Lung microvascular endothelial cell (primary cell): ENCODE measurements at places on chromosomes 1 and 21. TPM values are rescaled to one million over a fixed set of nuclear protein-coding genes. Genes with fewer than 3 reads are reported as not detected.

- DNase-seq = no peak
These were observed 143.6 kb upstream of the CD34 start for GRCh38 chr1:208054485-208054884.

SV2A gene
- 1.5 and 2.8 TPM in 2 replicates for total RNA-seq

DNA sequence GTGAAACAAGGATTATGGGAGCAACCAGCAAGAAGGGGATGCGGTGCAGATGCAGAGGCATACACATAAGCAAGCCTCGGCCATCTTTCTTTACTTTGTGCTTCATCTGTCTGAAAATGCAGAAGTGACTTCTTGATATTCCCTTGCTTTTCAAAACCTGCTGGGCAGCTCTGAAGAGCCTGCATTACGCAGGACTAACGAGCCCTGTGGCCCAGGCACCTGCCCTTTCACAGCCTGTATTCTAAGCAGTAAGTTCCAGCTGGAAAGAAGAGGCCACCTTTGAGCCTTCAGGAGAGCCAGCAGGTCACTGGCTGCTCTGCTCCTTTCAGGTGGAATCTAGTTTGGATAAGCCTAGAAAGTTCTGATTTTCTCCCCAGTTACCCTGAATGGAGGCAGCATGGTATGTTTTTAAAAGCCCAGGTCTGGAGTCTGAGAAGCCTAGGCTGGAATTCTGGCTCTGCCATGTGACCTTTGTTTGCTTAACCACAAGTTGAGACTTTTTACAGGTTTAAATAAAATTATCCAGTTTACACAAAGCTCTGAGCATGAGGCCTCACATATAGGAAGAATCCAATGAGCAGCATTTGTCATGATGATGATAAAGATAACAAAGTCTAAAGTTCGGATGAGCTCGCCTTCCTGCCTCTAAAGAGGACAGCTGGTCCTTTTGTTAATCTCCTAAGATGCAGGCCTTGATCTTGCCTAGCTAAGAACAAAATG, 122.9 kb downstream of the UBR4 start:
- no peak for DNase-seq

GRCh38 chr1:6414881-6415626, 4.7 kb downstream of the HES2 start:
- DNase-seq = no peak

MAP10 gene
- total RNA-seq = 0.44 and 0.60 TPM in 2 replicates

TDRD10 gene
- 3.5 and 5.0 TPM in 2 replicates for total RNA-seq

DNA sequence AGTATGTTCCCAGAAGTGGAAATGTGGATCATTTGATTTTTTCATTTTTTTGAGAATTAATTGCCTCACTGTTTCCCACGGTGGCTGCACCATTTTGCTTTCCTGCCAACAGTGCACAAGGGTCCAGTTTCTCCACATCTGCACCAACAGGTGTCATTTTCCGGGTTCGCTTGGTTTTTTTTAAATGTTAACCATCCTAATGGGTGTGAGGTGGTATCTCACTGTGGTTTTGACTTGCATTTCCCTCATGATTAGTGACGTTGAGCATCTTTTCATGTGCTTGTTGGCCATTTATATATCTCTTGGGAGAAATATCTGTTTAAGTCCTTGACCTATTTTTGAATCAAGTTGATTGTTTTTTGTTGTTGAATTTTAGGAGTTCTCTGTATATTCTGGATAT, 3.0 kb downstream of the COL6A2 start:
- no peak for DNase-seq

GRCh38 chr1:171142416-171143385, 42.4 kb upstream of the FMO2 start:
- no peak for DNase-seq

DNA sequence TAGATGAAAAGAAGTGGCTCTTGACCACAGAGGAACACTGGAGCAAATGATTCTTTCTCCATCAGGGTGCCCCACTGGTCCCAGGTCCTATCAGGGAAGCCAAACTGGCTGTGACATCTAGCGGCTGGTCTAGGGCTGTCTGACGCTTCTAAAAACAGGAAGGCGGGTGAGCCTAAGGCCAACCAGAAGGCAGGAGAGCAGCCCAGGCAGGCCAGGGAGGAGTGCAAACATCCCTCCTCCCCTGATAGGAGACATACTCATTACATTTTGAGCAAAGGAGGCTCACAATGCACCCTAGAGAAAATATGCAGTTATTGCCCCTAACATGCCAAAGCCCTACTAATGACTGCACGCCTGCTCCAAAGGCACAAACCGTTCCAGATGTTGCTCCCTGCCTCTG, 10.4 kb upstream of the FOXE3 start:
- DNase-seq = no peak
